WTC11 (cell line): ENCODE measurements at places on chromosomes 4 and X.
A peak's percentile ranks its signal among the peaks of the same experiment; 100 is the strongest.

DNA sequence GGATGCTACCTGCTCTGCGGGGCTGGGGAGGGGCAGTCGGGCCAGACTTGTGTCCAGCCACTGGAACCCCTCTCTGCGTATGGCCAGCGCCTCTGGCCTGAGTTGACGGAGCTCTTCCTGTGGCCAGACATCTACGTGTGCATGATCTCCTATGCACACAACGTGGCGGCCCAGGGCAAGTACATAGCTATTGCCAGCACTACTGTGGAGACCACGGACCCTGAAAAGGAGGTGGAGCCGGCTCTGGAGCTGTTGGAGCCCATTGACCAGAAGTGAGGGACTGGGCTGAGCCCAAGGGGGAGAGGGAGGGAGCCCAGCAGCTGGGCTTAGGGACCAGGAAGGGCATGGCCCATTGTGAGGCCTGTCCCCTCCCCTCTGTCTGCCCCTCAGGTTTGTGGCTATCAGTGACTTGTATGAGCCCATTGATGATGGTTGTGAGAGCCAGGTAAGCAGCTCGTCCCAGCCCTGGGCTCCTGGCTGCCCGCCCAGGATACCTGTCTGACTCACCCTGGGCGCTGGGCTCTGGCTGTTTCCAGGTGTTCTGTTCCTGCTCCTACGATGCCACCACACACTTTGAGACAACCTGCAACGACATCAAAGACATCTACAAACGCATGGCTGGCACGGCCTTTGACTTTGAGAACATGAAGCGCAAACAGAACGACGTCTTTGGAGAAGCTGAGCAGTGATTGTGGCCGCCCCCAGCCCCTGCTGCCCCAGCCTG lies 1.8 kb upstream of the FAM50A start:
- no peak for DNase-seq

DNA sequence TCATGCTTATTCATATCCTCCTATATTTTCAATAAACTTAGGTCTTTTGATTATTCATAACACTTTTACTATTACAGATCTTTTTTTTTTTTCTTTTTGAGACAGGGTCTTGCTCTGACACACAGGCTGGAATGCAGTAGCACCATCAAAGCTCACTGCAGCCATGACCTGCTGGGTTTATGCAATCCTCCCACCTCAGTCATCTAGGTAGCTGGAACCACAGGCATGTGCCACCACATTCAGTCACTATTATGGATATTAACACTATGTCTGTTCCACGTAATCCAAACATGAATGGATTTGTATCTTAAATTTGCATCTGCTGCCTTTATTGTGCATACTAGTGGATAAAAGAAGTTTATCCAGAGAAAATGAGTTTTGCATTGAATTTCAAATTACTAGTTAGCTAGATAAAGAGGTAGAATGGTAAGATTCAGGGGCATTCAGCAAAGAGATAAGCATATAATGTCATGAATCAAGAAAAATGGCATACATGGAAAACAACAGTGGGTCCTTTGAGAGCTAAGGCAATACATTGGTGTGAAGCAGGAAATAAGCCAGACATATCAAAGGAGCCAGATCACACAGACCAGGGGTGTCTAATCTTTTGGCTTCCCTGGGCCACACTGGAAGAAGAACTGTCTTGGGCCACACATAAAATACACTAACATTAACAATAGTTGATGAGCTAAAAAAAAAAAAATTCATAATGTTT lies 13.9 kb downstream of the ANAPC10 start:
- DNase-seq, result no peak

DNA sequence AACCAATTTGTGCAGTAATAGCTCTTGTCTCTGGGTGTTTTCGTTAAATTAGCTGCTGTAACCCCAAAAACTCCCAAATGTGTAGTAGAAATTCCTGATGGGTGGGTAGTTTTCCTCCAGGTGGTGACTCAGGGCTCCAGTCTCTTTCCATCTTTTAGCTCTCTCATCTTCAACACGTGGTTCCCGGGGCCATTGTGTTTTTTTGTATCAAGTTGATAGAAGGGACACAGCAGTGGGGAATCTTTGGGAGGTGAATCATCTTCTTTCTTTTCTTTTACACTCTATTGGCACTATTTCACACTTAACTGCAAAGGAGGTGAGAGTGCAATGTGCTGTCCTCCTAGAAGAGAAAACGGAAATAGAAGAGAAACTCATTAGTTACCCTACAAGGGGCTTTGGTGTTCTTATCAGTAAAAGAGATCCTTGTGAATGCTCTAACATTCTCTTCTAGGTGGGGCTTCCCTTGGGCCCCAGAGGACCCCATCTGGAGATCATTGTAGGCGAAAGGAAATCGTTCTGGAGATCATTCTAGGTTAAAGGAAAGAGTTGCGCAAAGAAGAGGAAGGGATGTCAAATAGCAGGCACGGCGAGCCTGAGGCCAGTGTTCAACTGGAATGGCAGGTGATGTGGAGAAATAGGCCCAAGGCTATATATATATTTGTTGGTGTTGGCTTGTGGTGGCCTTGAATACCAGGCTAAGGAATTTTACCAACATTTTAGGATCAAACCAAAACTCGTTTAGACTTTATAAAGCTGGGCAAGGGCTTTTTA lies 68.2 kb upstream of the ACSL1 start:
- no peak for DNase-seq

GRCh38 chr4:107423677-107424405 lies 296.2 kb downstream of the PAPSS1 start:
- no peak for DNase-seq

GRCh38 chrX:40105835-40106675 lies 8.3 kb upstream of the BCOR start:
- peak; percentile 57 for DNase-seq

DNA sequence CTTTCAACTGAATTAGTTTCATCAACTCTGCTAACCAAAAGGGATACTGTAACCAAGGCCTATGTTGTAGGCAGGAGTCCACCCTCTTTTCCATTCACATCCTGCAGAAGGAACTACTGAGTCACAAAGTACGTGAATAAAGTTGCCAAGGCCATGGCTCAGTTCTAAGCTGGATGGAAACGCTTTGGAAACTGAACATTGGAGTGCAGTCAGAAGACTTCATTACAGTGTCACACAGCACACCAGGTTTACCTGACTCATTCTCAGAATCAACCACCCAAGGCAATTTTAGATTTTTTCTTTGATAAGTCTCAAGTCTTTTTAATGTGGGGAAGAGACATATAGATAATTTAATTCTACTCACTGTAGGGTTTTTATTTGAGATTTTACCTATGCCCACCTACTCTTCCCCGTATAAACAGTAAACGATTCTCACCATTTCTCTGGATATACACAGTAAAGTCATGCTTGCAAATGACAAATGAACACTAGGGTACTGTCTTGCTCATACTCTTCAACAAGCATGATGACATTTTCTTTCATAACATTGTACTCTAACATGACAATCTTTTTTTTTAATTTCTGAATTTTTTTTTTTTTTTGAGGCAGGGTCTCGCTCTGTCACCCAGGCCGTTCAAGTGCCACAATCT lies 58.9 kb upstream of the RBM47 start:
- DNase-seq, result no peak

DNA sequence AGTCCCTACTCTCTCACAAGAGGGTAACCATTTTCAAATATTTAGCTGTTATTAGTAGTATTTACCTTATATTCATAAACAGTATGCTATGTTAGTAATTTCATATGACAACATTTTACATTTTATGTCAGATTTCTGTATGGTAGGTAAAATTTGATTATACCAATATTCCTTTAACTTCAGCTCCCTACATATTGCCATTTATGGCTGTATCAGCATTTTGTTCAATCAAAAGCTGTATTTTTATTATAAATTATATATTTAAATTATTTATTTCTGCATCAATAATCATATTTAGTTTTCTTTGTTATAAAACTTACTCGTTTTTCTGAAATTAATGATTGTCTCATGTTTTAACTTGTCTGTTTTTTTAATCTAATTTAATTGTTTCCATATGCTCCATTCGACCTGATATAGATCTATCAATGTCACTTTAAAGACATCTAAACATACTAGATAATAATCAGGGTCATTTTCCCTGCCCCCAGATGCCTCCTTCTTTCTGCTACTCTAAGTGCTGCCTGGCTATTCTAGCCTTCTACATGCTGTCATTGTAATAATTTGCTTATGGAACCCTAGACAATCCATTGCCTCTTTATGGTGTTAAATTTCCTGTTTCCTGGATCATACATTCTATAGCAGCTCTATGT lies 1976.7 kb upstream of the ADGRL3 start:
- no peak for DNase-seq

- DNase-seq, result no peak
These were observed 295.2 kb upstream of the IGFBP7 start for GRCh38 chr4:57405359-57405758.

DNA sequence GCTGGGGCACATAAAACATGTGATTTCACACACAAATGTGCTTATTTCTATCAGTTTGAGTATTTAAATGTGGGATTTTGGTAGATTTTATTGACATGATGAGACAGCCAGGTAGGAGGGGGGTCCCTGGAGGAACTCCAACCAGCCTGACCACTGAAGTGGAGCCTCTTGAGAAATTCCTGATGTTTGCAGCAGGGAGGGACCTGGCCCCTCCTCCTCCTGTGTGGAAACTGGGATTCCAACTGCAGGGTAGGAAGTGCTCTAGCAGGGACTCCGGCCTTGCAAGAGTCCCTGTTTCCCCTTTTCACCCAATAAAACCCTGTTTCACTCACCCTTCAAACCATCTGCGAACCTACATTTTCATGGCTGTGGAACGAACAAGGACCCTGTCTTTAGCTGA lies 2224.0 kb upstream of the AGA start:
- peak; percentile 21 for DNase-seq

DNA sequence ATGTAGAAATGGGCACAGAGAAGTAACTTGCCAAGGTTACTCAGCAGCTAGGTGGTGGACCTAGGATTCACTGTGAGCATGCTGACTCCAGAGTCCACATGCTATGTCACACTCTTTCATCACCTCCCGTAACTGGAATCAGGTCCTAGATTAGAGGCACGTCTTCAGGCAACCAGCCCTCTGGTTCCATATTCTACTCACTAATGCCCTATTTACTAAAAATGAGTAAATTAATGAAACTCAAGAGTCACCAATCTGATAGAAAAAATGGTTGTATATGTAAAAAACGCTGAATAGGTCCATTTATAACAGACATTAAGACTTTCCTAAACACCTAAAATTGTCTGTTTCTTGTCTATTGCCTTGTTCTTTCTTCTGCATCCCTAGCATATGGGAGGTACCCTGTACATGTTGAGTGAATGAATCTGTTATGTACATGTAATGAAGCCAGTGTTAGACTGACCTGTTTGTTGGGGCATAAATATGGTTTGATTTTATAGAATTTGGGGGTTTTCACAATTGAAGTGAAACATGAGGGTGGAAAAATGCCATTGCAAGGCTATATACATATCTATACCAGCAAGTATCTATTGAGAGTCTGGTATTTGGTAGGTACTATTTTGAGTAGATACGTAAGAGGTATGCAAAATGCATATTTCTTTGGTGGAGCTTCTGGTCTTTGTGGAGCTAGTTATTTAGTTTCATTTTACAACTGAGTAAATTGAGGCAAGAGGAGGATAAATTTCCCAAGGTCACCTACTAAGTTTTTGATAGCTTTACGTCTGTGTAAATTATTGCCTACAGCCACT lies 7.5 kb upstream of the RUFY3 start:
- no peak for DNase-seq

DNA sequence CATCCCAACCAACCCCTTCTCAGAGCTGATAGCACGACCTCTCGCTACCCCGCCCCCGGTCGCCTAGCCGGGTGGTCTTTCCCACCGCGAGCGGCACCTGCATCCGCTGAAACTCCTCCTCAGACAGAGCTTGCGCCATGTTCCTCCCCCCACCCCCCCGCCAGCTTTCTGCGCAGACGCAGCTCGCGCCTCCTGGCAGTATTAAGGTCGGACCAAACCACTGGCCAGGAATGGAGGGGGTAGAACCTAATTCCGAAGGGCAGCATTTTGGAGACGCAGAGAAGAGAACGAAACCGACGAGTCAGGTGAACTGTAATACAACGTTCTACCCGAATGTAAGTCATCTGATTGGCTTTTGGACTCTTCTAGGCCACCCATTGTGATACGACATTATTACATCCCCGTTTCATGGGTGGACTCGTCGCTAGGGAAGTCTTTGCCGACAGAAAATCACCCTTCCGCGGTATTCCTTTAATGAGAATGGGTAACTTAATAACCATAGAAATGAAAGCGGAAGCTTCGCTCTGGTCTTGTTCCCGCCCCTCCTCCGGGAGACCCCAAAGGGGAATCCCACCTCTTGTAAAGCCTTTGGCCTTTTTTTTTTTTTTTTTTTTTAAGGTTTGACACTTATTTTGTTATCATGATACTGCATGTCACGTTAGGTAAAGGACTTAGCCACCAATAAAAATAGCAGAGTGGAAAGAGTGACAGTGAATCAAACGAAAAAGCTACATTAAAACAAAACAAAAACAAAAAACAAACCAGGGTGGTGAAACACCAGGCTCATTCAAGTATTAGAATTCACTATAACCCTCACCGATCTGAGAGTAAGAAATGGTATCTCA lies at the start of gene GRIPAP1:
GRIPAP1 (minus strand) TSS at position 174 of the 845 bp plus-strand sequence; CDS start at position 139, 35 bp downstream.
- peak; percentile 68 for DNase-seq

- DNase-seq, result no peak
These were observed 28.1 kb downstream of the LGI2 start for GRCh38 chr4:25002681-25003080.

DNA sequence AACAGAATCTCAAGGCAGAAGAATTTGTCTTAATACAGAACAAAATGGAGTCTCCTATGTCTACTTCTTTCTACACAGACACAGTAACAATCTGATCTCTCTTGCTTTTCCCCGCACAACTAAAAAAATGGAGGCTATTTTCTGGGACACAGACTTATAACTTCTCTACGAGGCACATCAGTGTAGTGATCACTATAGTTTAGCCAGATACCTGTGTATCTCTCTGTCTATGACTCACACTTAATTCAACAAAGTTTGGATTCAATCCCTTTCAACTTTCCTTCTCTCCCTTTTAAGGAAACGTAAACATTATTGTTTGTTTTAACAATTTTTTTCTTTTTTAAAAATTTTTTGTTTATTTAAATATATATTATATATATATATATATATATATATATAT lies 29.4 kb downstream of the APELA start:
- DNase-seq, result no peak

DNA sequence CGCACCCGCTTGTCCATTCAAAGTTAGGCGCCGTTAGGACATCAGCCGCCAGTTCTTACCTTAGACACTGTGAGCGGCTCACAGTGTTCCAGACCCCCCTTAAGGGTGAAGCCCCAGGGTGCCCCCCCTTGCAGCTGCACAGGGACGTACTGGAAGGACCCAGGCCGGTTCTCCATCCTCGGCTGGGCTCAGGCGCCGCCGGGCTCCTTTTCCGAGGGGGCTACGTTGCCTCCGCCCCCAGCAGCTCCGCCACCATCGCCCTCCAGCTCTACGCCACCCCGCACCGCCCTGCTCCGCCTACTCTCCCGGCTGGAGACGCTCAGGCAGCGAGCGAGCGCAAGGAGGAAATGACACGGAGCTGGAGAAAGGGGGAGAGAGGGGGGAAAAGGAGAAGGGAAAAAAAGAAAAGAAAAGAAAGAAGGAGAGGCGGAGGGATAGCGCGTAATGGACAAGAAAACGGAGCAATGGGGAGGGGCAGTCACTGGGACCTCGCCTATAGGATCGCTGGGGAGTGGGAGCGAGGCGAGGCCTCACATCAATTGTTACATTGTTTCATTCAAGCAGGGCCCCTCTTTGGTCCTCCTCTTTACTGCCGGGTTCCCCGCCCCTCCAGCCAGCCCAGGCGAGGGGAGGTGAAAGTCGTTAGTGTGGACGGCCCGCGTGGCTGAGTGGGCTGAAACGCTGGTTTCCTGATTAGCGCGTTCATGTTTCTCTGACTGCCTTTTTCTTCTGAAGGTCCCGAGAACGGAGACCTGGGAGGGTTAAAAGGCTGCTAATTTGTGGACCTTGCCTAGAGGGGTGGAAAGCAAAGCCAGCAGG lies at the start of gene SHROOM4:
SHROOM4 (minus strand) TSS at position 352 of the 819 bp plus-strand sequence; CDS start at position 176, 176 bp downstream.
- DNase-seq, result peak; percentile 64
